ENCODE measurements at places on chromosomes 4 and X. TPM values are rescaled to one million over a fixed set of nuclear protein-coding genes. Genes with fewer than 3 reads are reported as not detected.

DNA sequence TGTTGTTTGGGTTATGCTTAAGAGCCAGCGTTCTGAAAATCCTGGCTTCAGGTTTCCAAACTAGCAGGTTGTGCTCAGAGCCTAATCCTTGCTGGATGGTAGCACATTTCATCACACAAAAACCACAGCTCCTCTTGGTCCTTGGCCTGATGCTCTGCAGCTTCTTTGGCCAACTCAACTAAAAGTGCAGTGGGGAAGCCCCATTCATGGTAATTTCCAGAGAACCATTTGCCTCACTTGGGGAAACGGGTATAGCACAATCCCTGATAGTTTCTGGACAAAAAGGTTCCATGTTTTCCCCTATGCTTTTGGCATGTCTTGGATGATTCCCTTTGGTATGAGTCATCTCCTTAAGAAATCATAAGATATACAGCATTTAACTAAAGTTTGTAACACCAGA is 78.7 kb downstream of the SYNPO2 start:
- no peak for DNase-seq

GRCh38 chrX:45070116-45071007 is 130.3 kb downstream of the DIPK2B start:
- no peak for DNase-seq

- DNase-seq: no peak
These were observed 83.0 kb upstream of the IL13RA1 start for GRCh38 chrX:118644378-118644777.

GRCh38 chrX:131621650-131622049 is 77.8 kb downstream of the OR13H1 start:
- DNase-seq: no peak

DNA sequence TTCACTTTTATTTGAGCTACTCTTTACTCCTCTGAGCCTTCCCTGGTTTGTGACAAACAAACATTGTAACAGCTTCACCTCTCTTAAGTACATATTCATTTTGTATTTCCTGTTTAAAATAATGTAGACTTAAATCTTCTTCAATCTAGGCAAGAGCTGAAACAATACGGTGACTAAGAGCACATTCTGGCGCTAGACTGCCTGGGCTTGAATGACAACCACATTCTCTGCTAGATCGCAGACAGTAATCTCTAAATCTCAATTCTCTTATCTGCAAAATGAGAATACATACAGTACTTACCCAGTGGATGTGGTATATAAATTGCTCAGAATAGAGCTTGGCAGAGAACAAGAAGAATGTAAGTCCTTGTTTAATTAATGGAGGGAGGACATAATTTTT is 144.8 kb downstream of the ARAP2 start:
- no peak for DNase-seq

- DNase-seq: no peak
These were observed 71.4 kb downstream of the CCKAR start for GRCh38 chr4:26418850-26419249.

GRCh38 chr4:84915396-84915780 is 51.1 kb downstream of the WDFY3 start:
- no peak for DNase-seq

Gene BCAP31
- 66.0 TPM for total RNA-seq
